Muscle of arm (tissue), 14 donors: ENCODE measurements at places on chromosomes 1 and 21. TPM values are rescaled to one million over a fixed set of nuclear protein-coding genes. Genes with fewer than 3 reads are reported as not detected.

- DNase-seq = no peak
Measured at GRCh38 chr21:35063428-35064172, 14.5 kb upstream of the RUNX1 start.

- no peak for DNase-seq
Measured at GRCh38 chr1:201741763-201742342, 87.1 kb upstream of the IPO9 start.

The LDLRAD1 gene
- polyA plus RNA-seq = not detected

The OVAAL gene
- polyA plus RNA-seq = not detected

DNA sequence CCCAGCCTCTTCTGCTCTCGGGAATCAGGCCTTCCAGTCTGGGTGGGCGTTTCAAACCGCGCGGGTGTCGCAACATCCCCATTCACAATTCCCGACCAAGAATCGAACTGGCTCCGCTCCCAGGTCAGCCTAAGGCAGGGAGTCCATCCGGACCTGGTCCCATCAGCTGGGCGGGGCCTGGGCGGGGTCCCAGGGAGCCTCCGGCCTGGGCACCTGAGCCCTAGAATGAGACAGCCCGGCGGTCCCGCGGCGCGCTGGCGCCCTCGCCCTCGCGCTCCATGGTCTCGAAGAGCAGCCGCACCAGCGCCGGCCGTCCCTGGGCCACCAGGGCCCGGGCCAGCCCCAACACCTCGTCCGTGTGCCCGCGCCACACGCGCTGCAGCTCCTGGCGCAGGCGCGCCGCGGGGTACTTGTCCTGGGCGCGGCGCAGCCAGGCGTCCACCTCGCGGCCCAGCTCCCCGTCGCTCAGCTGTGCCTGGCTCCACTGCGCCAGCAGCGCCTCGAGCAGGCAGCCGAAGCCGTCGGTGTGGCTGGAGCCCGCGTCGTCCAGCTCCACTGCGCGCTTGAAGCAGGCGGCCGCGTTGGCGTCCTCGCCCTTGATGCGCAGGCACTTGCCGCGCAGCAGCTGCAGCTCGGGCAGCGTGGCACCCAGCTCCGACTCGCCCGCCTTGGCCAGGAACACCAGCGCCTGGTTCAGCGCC is 16.9 kb upstream of the PARS2 start:
- no peak for DNase-seq

The CFAP74 gene
- 0.07 TPM for polyA plus RNA-seq

The PHLDA3 gene
- polyA plus RNA-seq = 16.8 TPM
